ENCODE measurements at places on chromosomes 5 and 9.

DNA sequence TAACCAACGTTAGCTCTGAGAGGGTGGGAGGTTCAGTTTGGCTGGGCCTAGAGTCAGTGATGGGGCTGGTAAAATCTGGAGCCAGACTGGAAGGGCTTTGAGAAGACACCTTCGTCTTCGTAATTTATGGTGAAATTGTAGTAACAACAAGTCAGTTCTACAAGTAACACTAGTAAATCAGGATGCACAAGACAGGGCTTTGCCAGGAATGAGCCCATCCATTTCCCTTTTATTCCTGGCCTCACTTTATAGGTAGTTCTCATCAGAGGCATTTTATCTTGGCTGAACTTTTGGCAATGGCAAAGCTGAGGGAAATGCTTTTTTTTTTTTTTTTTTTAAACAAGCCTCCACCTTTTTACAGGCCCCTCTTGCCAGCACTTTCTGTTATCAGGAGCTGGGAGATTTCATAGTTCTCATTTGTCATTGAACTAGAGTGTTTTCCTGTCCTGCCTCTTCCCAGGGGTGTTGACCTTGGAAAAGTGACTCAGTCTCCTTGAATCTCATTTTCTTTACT is 110.5 kb upstream of the KLF4 start:
- DNase-seq, result no peak

GRCh38 chr5:127216898-127217675 is 73.5 kb upstream of the MEGF10 start:
- DNase-seq, result no peak

DNA sequence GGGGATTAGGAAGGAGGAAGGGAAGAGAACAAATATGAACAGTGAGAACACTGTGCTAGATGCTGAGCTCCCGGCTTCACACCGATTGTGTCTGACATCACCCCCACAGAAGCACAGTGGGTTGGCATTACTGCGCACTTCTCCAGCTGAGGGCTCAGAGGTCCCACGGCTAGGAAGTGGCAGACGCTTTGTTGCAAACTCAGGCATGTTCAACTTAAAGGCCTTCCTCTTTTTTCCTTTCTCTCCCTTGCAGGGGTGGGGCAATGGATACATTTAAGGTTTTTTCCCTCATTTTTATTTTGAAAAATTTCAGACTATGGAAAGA is 15.5 kb upstream of the SHB start:
- DNase-seq, result no peak

DNA sequence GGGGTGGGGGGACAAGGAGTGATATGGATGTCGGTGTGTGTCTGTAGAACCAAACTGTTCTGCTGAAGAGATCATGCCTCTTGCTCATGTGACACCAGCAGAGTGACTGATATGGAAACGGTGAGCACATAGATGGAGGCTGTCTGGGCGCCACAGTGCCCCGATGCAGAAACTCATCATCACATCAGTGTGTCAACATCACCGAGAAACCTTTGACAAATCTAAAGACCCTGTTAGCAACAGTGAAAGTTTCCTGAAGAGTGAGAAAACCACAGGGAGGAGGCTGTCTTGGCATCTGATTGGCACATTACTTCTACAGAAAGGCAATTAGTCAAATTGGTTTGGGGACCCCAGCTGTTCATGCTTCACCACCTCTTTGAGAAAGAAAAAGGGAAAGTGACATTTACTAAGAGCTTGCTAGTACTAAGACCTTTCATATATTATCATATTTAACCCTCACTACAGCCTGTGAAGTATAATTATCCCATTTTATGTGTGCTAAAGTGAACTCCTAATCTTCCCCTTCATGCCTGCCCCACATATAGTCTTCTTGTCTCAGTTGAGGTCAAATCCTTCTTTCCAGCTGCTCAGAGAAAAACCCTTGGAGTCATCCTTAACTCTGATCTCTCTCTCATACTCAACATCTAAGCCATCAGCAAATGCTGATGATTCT is 25.6 kb downstream of the CSF2 start:
- no peak for DNase-seq

- no peak for DNase-seq
Observed at GRCh38 chr9:128048663-128049062, 18.5 kb downstream of the NAIF1 start.

DNA sequence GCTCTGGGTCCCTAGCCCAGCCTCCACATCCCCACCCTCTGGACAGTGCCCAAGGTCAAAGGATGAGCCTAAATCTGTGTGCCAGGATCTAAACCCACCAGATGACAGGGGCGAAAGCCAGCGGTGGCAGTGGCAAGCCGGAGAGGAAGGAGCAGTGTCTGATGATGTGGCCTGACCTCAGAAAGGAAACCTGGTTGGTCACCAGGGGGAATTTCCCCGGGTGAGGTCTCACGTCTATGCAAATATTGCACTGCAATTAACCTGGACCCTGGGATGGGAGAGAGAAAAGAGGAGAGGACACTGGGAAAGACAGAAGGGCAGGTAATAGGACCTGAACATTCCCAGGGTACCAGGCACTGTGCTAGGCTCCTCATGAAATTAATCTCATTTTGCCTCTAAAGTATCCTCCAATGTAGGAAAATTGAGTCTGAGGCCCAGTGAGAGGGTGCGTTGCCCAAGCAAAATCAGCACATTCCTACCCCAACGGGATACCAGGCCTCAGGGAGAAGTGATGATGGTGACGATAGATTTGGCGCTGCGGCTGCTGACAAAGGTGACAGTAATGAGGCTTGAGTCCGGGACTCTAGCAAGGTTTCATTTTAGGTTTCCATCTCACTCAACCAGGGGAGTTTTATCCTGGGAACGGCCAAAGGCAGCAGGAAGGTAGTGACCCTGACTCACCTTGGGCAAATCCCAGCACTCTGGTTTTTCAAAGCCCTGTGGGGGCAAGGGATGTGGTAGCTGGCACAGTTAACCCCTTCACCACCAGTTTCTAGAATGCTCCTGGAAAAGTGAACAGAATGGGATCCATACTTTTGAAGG is 13.4 kb upstream of the TNIP1 start:
- DNase-seq, result no peak

DNA sequence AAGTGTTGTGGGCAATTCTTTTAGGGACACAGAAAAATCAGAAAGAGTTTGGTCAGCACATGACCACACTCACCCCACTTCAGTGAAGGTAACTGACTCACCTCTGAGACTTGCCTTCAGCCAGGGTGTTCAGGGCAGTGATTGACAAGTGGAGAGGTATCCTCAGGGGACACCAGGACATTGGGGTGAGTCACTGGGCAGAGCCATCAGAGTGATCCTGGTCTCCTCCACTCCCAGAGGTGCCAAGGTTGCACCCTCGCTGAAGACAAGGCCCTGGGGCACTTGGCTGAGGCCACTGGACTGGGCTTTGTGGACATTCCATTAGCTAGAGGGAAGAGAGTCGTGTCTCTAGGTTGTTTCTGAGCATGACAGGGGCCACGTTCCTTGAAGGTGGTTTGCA is 113.4 kb downstream of the GADD45G start:
- no peak for DNase-seq

- no peak for DNase-seq
Observed at GRCh38 chr9:77816641-77817341, 168.7 kb upstream of the GNA14 start.

- peak; percentile 95 for DNase-seq
Observed at GRCh38 chr9:97982683-97983588, at the start of gene ANP32B. Gene ANP32B, plus strand, starts transcription at chr9:97983341. Its CDS starts 215 bp downstream, at chr9:97983556.

DNA sequence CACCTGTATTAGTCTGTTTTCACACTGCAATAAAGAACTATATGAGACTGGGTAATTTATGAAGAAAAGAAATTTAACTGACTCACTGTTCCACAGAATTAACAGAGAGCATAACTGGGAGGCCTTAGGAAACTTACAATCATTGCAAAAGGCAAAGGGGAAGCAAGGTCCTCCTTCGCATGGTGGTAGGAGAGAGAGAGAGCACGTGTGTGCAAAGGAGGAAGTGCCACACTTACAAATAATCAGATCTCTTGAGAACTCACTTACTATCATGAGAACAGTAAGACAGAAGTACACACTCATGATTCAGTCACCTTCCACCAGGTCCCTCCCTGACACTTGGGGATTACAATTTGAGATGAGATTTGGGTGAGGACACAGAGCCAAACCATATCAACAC is 258.7 kb downstream of the TRIM32 start:
- no peak for DNase-seq

DNA sequence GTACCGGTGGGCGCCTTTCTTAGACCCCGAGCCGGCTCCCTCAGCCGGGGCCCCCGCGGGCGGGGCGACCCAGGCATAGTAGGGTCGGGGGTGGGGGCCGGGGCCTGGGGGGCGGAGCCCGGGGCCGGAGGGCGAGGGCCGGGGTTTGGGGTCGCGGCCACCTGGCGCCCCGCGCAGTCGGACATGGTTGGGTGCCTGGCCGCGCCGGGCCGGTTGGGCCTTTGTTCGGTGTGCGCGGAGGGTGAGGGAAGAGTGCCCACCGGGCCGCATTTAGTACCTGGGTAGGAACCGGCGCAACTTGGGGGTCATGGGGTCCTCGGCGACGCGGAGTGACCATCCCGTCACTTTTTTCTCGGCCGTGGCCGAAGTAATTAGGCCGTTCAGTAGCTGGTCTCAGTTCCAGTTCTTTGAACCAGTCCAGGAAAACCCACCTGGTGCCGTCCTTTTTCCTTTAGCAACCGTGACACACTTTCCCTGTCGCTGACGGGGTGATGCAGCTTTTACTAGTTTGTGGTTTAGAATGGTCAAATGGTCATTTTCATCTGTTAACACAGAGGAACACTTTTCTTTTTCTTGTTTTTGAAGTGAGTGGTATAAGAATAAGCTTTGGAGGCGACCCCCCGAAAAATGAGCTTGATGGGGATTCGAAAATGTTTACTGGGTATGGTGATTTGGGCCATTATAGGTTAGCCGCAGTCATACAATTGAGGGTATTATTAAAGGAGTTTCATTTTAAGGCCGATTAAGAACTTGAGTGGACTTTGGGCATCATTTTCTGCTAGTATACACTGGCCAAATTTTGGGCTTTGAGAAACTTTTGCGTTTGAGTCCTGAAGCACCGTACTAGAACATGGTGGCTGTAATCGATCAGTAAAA is 589 bp downstream of the CKS2 start:
- DNase-seq, result no peak

- DNase-seq, result no peak
Observed at GRCh38 chr5:116137544-116138378, 52.9 kb downstream of the COMMD10 start.

GRCh38 chr9:95762322-95762721 is 113.2 kb upstream of the ERCC6L2 start:
- no peak for DNase-seq

GRCh38 chr5:87434461-87434860 is 21.7 kb upstream of the CCNH start:
- DNase-seq, result no peak

- no peak for DNase-seq
Observed at GRCh38 chr9:108634672-108635462, 220.9 kb downstream of the ACTL7B start.

- DNase-seq, result no peak
Observed at GRCh38 chr9:19493876-19494275, 85.1 kb downstream of the ACER2 start.

DNA sequence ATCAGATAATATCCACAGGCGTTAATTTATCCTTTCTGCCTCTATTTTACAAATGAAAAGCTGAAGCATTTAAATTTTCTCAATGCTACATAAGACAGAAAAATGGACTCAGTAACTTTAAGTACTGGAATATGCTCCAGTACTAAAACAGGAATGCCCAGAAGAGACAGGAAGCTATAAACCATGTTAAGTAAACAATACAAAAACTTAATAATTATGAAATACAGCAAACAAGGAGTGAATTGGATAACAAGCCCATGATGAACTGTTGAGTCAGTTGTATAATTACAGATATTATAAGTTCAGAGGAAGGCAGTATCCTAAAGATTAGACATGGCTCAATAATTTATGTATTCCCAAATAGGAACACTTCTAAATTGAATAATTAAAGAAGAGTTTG is 148.5 kb downstream of the CHSY3 start:
- DNase-seq, result no peak

GRCh38 chr9:133437753-133438531 is 15.8 kb downstream of the ADAMTS13 start:
- DNase-seq, result no peak

- no peak for DNase-seq
Observed at GRCh38 chr9:9919174-9919775, 693.5 kb downstream of the PTPRD start.

DNA sequence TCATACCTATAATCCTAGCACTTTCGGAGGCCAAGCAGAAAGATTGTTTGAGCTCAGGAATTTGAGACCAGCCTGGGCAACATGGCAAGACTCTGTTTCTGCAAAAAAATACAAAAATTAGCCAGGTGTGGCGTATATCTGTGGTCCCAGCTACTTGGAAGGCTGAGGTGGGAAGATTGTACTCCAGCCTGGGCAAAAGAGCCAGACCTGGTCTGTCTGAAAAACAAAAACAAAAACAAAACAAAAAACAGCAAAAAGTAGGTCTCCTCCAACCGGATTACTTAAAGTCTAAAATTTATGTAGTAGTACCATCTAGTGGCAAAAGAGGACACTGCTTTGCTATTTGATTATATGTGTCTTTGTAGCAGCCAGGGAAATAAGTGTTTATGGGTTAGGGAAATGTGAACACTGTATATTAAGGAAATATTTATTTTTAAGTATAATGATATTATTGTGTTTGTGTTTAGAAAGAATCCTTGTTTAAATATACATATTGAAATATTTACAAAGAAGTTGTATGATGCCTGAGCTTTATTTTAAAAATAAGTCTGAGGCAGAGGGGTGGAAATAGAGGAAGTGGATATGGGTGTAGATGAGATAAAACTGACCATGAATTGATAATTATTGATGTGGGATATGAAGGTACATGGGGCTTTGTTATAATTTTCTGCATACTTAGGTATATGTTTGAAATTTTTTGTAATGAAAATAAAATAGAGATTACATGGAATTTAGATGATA is 20.0 kb downstream of the APC start:
- DNase-seq, result no peak

GRCh38 chr9:109925799-109926198 is 145.8 kb downstream of the PALM2AKAP2 start:
- no peak for DNase-seq

GRCh38 chr5:178392386-178392785 is 159.8 kb upstream of the PHYKPL start:
- DNase-seq, result peak; percentile 30

DNA sequence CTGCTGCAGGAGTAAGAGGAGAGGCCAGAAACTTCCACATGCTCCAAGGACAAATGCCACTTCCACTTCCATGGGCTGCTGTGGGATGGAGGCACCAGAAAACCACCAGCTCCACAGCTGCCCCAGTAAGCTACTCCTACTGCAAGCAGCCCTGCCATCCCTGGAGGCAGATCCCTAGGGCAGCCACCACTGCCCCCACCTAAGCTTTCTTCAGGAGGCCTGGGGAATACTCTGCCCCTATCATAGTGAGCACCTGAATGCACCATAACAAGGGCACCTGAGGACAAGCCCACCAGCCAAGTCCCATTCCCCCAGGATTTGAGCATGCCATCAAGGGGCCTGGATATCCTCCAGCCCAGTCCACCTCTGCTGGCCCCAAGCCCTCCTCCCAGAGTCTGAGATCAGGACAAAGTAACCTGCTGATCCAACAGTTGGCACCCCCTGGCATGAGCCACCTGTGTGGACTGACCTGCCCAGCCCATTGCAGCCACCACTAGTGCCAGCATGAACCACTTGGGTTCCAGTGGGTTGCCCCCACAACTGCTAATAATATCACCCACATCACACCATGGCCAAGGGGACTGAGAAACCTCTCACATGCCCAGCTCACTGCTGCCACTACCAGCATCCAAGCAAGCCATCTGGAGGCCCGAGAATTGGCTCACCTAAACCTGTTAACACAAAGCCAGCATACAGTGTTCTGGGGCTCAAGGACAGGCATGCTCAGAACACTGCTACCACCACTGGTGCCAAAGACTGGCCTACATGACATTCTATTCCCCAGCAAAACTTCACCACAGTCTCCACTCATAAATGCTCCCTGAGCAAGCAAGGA is 480.1 kb downstream of the CDH12 start:
- no peak for DNase-seq

- DNase-seq, result no peak
Observed at GRCh38 chr9:34086864-34087263, 38.2 kb upstream of the UBAP2 start.
